Muscle of arm (tissue), 14 donors: ENCODE measurements at places on chromosomes 5 and 9.
A peak's percentile ranks its signal among the peaks of the same experiment; 100 is the strongest.

DNA sequence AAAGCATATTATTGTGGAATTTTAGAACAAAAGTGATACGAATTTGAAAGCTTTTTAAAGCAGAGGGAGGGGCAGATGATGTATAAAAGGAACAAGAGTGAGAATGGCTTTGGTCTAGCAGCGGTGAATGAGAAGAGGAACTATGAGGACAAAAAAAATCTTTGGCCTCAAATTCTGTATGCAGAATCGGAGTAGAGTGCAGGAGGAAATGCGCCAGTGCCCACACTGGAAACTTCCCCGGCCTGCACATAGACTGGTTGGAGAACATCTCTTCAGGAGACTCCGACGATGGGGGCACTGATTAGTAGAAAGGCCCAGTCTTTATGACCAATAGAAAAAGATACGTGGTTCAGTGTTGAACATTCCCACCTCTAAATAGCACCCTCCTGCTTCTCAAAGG is 51.3 kb downstream of the SLC46A2 start:
- DNase-seq = no peak

GRCh38 chr5:72465066-72465465 is 42.1 kb downstream of the ZNF366 start:
- no peak for DNase-seq

- DNase-seq = no peak
Observed at GRCh38 chr9:128101690-128102089, 25.8 kb downstream of the PTGES2 start.

DNA sequence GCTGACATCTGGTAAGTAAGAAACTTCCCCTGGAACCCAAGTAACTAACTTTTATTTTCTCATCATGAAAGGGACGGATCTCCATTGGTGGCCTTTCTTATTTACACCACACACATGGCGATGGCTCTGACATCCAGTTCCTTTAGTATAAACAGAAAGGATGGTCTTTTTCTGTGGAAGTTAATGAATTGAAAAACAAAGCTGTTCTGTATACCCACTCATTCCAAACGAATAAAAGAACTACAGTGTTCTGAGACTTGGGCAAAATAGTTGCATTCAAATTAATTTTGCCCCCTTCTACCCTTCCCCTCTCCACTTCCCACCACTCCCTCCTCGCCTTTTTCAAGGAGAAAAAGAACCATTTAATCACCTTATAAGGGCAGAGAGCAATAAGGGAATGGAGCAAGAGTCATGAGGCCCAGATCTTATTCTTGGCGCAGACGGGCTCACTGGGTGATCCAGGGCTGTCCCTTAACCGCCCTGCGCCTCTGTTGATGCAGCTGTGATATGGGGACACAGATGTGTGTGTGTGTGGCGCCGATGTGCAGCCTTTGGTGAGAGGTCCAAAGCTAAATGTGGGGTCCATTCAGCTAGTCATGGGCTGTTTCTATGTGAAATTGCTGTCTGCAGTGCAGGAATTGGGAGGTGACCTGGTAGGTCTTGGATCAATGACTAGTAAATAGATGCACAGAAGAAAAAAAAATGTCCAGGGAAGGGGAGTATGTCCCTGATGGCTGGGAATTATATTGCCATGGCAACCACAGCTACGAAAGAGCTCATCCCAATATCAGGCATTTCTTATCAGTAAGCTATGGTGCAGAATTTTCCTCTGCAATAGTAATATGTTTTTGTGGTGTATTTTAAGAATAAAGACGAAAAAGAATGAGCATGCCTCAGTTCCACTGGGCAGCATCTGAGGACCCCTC is 141.5 kb upstream of the ERCC6L2 start:
- no peak for DNase-seq

DNA sequence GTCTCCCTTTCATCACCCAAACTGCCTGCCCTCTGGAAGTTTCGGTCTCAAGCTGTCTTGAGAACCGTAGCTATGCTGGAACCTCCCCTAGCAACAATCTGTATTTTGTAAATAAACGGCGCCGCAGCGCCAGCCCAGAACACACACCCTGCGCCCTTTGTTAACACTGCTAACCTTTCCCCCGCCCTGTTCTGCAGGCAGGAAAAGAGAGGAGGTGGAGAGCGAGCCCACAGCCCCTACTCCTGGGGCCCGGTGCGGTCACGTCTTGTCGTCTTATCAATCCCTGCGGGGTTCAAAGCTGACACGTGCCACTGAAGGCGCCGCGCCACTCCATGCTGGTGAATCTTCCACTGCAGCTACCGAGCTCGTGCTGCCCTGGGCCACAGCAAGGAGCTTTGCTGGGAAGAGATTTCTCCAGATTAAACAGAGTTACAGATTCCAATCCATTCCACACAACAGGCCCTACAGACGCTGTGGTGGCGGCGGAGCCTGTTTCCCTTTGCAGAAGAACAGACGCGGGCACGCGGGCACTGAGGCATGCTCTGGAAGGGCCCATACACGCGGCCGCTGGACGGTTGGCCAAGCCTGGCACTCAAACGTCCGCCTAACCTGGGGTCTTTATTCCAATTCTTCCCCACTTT is 25.3 kb downstream of the ZDHHC11B start:
- DNase-seq = peak; percentile 48

DNA sequence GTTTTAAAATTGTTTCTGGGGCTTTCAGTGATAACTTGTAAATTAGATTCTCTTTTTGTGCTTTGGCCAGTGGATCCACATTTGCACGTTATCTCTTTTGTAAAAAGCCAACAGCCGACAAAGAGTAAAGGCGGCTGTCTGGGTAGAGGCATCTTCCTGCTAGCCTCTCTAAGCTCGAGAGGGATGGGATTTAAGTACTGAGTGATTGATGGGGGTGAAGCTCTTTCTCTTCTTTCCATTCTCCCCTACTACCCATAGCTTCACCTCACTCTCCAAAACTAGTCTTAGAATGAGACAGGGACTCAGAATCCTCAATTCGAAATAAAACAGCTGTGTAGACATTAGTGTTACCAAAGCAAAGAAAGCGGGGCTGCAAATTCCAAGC is 3.4 kb downstream of the PBX3 start:
- DNase-seq = no peak

DNA sequence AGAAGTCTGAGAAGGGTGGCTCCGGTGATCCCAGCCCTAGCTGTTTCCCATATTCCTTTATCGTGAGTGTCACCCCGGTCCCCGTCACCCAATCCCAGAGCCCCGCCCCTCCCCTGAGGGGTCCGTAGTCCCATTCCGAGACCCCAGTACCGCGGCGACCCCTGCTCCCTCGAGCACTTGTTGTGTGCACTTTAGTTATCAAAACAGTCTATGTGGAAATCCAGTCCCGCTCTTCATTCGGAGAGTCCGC is 223 bp downstream of the LRSAM1 start:
- no peak for DNase-seq

DNA sequence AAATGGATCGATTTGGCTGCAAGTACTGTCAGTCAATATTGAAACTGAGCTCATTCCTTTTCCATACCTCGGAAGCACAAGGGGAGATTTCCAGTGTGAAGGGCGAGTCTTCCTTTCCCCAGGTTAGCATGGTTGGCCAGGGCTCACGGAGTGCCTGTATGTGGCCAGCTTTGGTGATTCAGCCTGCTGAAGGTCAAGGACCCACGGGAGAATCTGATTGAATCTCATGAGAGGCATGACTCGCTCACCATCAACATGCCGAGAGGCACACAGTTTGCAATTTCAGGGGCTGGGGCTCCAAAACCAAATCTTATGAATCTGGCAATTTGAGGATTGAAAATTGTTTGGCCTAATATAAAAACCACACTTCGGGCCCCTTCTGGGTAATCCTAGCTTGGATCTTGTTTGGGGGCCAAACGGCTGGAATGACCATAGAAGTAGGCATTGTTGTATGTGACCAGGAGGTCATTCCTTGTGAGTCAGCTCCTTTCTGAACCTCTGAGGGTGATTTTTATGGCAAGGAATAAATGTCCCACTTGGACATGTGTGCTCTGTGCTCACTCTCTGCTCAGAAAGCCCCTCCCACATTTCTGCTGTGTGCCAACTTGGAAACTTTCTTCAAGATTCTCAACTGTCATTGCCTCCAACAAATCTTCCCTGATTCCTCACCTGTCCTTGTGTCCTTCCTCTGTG is 69.8 kb downstream of the DOCK2 start:
- no peak for DNase-seq

GRCh38 chr5:359301-359897 is 37.9 kb downstream of the AHRR start:
- DNase-seq = no peak

DNA sequence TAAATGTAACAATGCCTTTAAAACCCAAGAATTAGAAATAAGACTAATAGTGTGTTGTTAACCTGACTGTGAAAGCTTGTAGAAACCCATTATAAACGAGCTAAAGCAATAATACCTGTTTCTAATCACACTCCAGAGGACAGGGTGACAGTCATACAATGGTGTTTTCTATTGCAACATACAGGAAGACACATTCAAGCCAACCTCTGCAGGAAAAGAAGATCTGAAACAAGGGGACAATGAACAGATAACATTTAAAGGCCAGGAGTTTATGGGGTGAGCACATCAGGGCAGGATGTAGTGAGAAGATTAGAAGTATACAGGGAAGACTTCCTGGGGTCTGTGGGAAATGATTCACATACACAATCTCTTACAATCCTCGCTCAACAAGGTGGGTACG is 13.8 kb downstream of the BARHL1 start:
- DNase-seq = no peak

GRCh38 chr5:158869092-158869491 is 230.6 kb downstream of the EBF1 start:
- no peak for DNase-seq

- no peak for DNase-seq
Observed at GRCh38 chr5:169942181-169942580, 38.1 kb downstream of the INSYN2B start.

- no peak for DNase-seq
Observed at GRCh38 chr9:90905822-90906221, 104.2 kb downstream of the SYK start.

DNA sequence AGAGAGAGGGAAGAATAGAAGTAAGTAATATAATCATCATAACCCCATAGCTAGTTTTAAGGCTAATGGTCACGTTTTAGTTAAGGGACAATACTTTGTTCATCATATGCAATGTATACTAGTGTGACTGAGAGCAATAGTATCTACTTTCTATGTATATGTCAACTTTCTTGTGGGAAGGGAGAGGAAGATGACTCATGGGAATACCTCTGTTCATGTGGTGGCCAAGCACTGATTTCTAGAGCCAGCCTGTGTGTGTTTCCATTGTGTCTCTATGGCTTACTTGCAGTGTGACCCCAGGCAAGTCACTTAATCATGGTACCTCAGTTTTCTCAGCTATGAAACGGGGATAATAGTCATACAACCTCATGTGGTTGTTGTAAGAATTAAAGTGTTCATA is 639.6 kb downstream of the CETN3 start:
- no peak for DNase-seq

DNA sequence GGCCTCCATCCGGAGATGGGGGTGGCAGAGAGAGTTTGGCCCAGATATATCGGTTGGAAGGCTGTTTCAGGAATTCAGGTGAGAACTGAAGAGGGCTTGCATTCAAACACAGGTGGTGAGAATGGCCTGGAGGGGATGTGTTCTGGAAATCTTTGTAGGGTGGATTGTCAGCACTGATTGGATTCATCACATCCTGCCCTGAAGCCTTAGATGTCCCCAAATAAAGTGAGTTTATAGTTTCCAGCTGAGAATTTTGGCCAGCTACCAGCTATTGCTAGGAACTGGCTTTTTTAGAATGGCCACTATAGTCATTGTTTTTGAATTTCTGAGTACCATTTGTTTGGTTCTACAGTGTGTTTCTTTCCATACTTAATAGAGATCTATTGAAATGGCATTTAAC is 46.1 kb upstream of the ANKH start:
- DNase-seq = peak; percentile 42

- DNase-seq = no peak
Observed at GRCh38 chr5:39282561-39282960, 63.2 kb upstream of the FYB1 start.

GRCh38 chr9:36999728-37000333 is 34.2 kb downstream of the PAX5 start:
- DNase-seq = no peak

DNA sequence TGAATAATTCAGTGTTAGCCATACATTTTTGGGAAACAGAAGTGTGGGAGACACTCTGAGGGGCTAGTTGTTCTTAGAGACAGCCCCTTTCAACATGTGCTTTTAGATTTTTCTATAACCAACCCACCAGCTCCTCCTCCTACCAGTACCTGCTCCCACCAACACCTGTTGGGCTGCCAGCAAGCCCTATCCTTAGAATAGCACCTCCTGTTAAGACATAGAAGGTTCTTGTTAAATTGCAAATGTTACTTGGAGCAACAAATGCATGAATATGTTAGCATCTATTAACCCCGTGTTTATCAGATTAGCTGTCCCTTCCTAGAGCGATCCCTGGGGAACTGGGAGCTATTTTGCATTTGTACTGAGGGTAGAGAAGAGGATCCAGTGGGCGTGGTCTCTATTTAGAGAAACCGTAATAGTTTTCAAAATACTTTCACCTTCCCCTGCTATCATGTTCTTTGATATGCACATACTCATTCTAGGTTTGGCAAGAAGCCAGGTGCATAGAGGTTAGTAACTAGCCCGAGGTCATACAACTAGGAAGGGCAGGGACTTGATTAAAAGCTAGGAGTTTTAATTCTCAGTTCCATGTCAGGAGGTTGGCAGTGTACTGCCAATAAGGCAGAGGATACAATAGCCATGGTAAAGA is 334.4 kb downstream of the KCTD16 start:
- no peak for DNase-seq

DNA sequence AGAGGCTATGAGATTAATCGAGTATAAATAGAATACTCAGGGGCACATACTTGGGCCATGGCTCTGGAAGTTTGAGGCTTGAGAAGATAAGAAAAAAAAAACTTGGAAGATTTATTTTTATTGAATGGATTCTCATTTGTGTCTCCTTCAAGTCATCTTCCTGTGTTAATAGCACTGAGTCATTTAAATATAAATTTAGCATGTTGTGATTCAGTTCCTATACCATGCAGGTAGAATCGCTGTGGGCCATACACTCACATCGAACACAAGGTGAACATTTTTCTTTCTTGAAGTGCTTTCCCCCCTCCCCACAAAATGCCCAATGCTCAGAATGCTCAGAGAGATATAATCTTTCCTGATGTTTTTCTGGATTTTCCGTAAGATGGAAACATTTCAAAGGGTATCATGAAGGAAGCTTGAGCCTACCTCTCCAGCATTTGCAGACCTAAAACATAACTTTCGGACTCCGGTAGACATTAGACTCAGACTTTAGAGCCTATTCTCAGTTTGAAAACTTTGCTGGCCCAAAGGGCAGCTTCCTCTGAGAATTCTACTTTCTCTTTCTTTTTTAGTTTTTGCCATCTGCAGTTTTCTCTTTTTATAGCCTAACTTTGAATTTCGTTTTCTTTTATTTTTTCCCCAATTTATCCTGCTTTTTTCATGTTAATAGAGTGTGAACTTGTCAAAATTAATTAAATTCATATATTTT is 737.6 kb upstream of the NUDT12 start:
- no peak for DNase-seq

GRCh38 chr9:22308177-22308576 is 138.4 kb upstream of the DMRTA1 start:
- no peak for DNase-seq

DNA sequence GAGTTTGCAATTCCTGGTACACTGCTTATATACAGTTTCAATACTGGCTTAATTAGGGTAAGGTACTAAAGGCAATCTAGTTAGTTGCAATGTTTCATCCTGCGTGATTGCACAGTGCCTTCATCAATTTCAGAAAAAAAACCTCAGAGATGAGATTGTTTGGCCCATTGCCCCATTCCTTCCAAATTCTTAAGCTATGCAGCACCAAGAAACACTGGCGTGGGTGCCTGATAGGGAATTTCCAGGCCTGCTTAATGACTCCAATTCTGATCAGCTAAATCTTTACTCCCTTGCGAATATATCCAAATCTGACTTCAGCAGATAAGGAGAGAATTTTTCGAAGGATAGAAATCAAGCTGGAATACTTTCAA is 35.9 kb upstream of the GAS1 start:
- DNase-seq = no peak
